ENCODE measurements at places on chromosomes 3 and 15.

- DNase-seq = no peak
Observed at GRCh38 chr3:18236726-18237125, 188.4 kb downstream of the SATB1 start.

- DNase-seq = no peak
Observed at GRCh38 chr15:88255087-88255483, 1.5 kb downstream of the NTRK3 start.

GRCh38 chr3:32706348-32707025 is 21.5 kb downstream of the CNOT10 start:
- DNase-seq = no peak

DNA sequence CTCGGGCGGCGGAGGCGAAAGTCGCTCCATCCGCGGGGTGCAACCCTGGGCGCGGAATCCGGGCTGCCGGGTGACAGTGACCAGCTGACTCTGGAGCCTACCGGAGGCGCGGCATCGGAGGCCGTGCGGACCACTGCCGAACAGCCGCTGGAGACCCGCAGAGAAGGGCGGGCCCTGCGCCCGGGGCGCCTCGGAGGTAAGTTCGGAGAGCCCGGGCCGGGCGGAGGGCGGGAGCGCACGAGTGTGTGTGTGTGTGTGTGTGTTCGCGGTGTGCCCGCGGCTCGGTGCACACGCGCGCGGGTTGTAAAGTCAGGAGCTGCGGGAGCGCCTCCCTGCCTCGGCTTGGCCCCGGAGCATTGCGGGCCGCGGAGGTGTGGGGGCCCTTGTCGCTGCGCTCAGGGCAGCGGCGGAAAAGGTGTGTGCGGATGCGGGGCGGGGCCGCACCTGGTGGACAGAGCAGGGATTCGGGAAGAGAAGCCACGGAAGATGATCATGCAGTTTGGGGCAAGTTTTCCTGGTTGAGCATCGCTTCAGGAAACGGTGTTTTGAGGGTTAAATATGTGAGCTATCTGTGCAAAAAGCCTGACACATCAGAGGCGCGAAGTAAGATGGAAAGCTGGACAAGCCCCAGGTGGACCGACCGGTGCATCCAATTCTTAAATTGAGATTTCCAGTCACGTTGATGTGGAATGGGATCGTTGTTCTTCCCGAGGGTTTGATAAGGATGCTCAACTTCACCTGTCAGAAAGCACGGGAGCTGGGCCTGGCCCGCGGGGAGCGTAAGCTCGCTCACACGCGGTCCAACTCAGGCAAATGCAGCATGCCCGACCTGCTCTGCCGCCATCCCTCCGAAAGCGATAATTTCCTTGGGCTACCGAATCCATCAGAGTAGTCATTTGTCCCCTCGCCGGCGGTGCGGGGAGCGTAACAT is 474 bp downstream of the MINAR1 start:
- no peak for DNase-seq

GRCh38 chr15:48647962-48648361 is 2.5 kb upstream of the FBN1 start:
- no peak for DNase-seq

DNA sequence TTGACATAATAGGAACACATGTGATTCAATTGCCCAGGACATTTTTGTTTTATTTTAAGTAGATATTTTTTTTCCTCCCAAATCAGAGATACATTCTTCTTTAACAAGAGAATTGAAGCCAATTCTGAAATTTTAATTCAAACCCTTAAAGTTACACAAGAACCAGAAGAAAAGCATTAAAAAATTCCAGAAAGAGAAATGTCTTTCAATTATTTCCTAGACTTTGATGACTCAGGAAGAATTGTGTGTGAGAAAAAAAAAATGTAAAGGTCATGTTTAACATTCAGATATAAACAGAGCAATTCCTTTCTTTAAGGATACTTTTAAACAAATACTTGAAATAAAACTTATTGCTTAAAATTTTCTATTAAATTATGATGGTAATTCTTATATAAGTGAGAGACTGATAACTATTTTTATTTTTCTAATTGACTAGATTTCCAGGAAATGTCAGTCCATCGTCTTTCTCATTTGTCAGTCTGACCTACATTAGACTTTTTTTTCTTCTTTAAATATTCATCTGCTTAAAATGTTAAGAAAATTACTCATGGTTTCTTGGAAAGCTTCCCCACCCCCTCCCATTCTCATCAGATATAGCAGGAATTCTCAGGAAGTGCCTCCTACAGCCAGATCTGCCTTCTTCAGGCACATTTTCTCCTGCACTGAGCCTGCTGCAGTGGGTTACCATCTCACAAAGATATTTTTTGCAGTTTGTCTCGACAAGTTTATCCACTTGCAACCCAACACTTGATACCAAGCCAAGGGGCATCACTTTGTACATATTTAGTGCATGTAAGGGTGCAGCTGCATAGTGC is 261.8 kb upstream of the CBLB start:
- peak; percentile 31 for DNase-seq

- DNase-seq = no peak
Observed at GRCh38 chr15:61281328-61281727, 52.2 kb upstream of the RORA start.

DNA sequence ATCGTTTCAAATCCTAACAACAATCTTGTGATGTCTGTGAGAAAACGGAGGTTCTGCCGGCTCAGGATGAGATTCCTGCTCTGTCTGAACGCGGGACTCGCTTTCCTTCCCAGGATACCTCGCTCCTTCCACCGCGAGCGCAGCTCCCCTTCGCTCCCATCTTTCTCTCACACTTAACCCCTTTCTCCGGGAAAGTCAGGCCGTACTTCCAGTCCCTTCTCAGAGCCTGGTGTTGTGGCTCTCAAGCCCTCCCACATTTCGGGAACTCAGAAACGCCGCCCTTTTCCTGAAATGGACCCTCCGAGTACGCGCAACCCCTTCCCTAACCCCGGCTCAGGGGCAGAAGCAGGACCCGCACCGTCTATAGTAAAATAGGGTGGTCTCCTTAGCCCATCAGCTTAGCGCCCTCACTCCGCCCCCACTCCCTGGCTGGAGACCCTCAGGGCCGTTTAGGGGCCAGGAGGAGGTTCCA is 378 bp upstream of the FEM1B start:
- DNase-seq = peak; percentile 78

DNA sequence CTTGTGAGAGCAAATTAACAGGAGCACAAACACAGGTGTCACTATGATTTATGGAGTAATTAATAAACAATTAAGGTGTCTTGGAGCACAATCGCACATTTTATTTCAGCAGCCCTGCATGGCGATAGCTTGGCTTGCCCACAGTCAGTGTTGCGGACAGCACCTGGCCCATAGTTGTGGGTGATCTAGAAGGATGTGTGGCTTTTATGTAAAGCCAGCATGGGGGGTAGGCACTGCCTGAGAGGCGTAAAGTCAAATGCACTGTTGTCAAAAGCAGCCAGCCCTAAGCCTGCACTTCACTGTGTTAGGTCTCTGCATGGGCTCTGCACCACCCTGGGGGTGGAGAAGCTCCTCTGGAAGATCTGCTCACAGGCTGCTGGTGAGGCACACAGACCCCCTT is 177.4 kb upstream of the PPP2R3A start:
- DNase-seq = no peak

GRCh38 chr3:42014921-42015533 is 53.1 kb upstream of the ULK4 start:
- peak; percentile 65 for DNase-seq

DNA sequence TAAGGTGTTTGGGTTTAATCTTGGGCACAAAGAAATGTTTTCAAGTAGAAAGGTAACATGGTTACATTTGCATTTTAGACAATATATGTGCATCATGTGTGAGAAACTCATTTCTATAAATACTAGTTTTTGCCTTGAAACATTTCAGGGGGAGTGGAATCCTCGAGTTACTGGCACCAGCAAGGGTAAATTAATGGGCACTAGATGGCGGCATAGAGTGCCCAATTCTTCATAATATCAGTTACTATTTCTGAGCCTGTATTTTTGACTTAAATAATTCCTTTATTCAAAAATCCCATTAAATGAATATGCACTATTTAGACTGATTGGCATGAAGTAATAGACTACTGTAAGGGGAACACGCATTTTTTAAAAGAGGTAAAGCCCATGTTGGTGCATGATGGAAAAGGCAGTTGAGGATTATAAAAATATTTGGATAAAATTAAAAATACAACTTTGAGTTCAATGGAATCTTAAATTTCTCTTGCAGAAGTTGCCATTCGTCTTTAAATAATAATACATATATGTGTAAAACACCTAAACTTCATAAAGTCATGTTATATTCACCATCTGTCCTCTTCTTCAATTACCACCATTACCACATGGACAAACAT is 106.3 kb downstream of the ZBTB20 start:
- DNase-seq = no peak

DNA sequence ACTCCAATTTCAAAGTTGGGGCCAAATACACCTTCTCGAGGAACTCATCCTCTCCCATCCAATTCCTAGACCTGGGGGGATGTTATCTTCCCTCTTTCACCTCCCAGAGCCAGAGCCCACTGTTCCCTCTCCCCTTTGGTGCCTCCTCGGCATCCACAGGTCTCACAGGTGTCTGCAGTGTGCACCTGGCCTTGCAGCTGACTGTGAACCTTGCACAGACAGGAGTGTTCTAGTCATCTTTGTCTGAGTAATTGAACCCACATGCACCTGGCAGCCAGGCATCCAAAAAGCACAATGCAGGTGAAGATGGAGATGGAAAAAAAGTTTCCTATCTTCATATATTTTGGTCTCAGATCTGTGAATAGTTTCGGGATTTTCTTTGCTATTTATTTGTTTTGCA is 30.8 kb downstream of the PCOLCE2 start:
- no peak for DNase-seq

GRCh38 chr15:69317392-69317841 is 18.7 kb downstream of the PAQR5 start:
- DNase-seq = no peak

DNA sequence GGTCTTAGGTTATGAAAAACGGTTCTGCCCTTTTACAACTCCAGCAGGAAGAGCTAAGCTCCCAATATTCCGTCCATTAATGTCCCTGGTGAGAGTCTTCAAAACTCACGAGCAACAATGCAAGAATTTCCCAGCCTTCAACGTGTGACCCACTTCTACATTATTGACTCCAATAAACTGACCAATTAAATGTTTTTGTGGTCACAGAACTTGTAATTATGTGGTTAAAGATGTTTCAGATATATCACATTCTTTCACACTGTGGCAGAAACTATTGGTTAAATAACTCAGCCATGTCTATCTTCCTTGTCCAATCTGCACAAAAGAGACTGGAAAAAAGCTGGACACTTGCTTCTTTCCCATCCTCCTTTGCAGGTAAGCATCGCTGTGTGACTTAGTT is 286.6 kb upstream of the ADAMTS9 start:
- no peak for DNase-seq

GRCh38 chr3:168285506-168285905 is 189.8 kb upstream of the GOLIM4 start:
- DNase-seq = no peak

DNA sequence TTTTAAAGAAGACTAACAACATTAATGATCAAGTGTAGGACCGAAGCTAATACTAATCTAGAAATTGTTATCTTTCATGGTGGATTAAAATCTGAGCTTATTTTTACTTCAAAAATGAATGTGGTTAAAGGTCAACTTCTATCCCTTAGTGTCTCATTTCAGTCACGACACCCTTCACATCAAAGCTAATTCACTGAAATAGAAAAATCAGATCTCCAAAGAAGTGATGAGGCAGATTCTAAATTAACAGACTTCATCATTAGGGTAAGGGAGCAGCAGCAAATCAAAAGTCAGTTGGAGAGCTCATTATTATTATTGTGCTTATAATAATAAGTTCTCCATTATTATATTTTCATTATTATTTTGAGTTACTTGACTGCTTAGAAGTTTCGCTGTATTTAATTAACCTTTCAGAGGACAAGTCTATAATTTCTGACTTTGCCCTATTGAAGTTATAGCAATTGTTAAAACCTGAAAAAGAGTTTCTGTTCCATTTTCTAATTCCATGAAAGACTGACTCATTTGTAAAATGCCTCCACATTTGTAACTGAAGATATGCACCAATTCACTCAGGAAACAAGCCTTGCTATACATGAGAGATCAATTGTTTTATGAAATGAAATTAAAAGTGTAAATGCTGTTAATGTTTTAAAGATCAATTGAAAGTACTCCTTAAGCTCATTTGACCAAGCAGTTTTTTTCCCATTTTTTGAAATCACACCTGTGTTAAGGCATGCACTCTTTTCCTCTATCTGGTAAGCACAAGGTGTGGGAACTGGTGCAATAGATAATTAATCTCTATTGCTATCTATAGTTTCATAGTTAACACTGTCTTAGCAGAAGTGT is 23.1 kb upstream of the CMC1 start:
- DNase-seq = no peak

- DNase-seq = no peak
Observed at GRCh38 chr3:51896607-51897305, 6.4 kb downstream of the IQCF1 start.
